AG20443 (cell line): ENCODE measurements at places on chromosomes 11 and 22.
A peak's percentile ranks its signal among the peaks of the same experiment; 100 is the strongest.

- DNase-seq, result no peak
Observed at GRCh38 chr11:64750361-64751054, 6.6 kb upstream of the RASGRP2 start.

- DNase-seq, result no peak
Observed at GRCh38 chr22:45248832-45249561, 8.3 kb upstream of the KIAA0930 start.

GRCh38 chr11:125201525-125202141 lies 37.1 kb downstream of the PKNOX2 start:
- no peak for DNase-seq

DNA sequence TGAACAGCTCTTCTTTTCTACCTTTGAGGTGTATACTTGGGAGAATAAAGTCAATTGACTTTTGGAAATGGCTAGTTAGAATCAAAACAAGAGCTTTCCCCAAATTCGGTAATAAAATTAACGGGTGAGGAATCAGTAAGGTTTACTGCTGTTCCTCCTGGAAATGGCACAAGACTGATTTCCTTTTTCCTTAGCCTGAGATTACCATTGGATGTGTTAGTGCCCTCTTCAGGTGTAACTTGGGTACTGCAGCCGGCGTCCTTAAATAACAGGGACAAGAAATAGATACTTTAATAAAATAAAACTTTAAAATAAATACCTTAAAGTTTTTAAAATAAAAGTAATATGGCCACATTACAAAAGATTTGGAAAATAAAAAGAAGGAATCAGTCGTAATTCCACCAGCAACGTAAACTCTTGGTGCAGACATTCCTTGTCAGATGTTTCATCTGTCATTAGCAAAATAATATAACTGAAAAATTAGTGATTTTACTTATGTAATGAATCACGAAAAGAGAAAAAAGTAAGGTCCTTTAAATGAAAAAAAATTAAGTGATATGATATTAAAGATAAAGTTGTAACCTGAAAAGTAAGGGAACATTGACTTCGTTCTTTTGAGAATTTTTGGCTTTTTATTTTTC lies 29.7 kb downstream of the ZFTA start:
- peak; percentile 67 for DNase-seq

GRCh38 chr22:39179401-39179827 lies 26.9 kb upstream of the CBX7 start:
- DNase-seq, result no peak
